ENCODE measurements at places on chromosomes 12 and 14. TPM values are rescaled to one million over a fixed set of nuclear protein-coding genes. Genes with fewer than 3 reads are reported as not detected.

Gene FGF6
- total RNA-seq, result 1.3 TPM

Gene EML5
- total RNA-seq, result 6.5 TPM

Gene APOLD1
- total RNA-seq, result 24.1 TPM

Gene HOXC4
- 10.0 TPM for total RNA-seq

Gene TAS2R13
- total RNA-seq, result 5.3 TPM

Gene RD3L
- 0.23 TPM for total RNA-seq

Gene INSM2
- not detected for total RNA-seq

Gene ZNF268
- total RNA-seq, result 53.6 TPM

Gene TMEM119
- 29.7 TPM for total RNA-seq

Gene C1QL4
- 1.1 TPM for total RNA-seq

Gene MIP
- total RNA-seq, result not detected

Gene CCDC177
- not detected for total RNA-seq

Gene RASSF8
- total RNA-seq, result 46.0 TPM

Gene PRR4
- 7.2 TPM for total RNA-seq

Gene C12orf50
- total RNA-seq, result not detected

Gene RHEBL1
- 1.3 TPM for total RNA-seq

Gene ING4
- total RNA-seq, result 48.6 TPM

Gene RIPK3
- total RNA-seq, result 4.3 TPM

Gene FAM186B
- 0.47 TPM for total RNA-seq

Gene CLEC4D
- total RNA-seq, result 1.8 TPM

Gene RFLNA
- total RNA-seq, result 15.0 TPM

Gene RFX4
- total RNA-seq, result not detected

Gene FRMD6
- total RNA-seq, result 40.8 TPM

Gene AP5M1
- 32.5 TPM for total RNA-seq

Gene PRKD1
- total RNA-seq, result 32.4 TPM

Gene EPS8
- total RNA-seq, result 75.7 TPM

Gene SINHCAF
- total RNA-seq, result 76.7 TPM

Gene LAG3
- 0.47 TPM for total RNA-seq

Gene PZP
- 1.6 TPM for total RNA-seq

Gene CD4
- total RNA-seq, result 18.3 TPM

Gene TTC6
- total RNA-seq, result 0.88 TPM

Gene CCT2
- total RNA-seq, result 146 TPM

Gene NOXRED1
- 0.58 TPM for total RNA-seq

Gene GZMB
- total RNA-seq, result 1.4 TPM

Gene DNAI7
- 3.9 TPM for total RNA-seq

Gene TSPAN19
- total RNA-seq, result 0.41 TPM

Gene ALX1
- 40.2 TPM for total RNA-seq

Gene TSHR
- total RNA-seq, result 0.29 TPM

Gene SYNDIG1L
- 0.06 TPM for total RNA-seq

Gene TSPAN8
- total RNA-seq, result 23.5 TPM

Gene INHBC
- 0.41 TPM for total RNA-seq

Gene MYH6
- 0.64 TPM for total RNA-seq

Gene MPHOSPH9
- total RNA-seq, result 62.6 TPM

Gene SMOC1
- total RNA-seq, result 3.9 TPM

Gene PCED1B
- 3.3 TPM for total RNA-seq

Gene VWF
- 34.8 TPM for total RNA-seq

Gene KCNA5
- total RNA-seq, result 4.6 TPM

Gene AICDA
- total RNA-seq, result 0.23 TPM

Gene KCNMB4
- total RNA-seq, result 8.9 TPM

Gene GEMIN2
- 19.9 TPM for total RNA-seq

Data from metanephros (tissue), 2 donors.